COR-L47 (cell line): ENCODE measurements at places on chromosomes 1 and 21.

GRCh38 chr1:32754317-32755097, 51.9 kb upstream of the SYNC start:
- no peak for DNase-seq

DNA sequence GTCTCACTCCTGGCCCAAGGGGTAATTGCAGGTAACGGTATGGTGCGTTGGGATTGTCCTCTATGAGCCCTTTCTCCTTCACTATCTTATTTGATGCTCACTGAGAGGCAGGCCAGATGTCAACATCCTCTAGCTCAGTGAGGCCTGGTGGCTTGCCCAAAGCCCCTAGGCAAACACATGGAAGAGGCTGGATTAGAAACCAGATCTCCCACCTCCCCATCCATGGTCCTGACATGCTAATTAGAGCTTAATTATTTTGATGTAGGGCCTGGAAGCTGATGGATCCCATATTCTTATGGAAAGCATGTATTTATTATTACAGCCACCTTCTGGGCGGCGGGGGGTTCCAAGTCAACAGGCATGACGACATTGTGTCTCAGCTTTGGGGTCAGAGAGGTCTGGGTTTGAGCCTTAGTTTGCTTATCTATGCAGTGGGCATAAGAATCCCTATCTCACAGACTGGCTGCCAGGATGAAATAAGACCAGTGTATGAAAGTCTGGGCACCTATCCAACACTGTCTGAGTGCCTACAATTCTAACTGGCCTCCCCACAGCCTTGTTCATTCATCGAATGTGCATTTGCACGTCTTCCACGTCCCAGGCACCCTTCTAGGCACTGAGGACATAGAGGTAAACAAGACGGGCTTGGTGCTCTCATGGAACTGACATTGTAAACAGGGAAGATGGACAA, 6.2 kb downstream of the SMPDL3B start:
- no peak for DNase-seq

DNA sequence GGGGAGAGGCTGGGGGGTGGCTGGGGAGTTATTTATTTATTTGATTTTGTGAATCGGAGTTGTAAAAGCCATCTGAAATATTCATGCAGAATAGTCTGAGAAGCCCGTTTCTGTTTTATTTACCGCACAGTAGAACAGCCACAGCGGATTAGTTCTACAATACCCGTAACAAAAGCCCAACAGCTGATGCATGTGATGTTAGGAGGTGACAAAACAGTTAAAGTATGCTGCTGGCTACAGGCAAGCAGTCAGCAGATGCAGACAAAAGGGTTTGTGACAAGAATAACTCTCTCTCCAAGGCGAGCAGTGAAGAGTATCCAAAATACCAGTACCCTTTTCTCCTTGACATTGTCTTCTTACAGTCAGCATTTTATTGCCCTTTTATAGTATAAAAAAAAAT, 42.0 kb downstream of the PROX1 start:
- no peak for DNase-seq

GRCh38 chr1:186014370-186015037, 280.3 kb downstream of the HMCN1 start:
- DNase-seq: no peak

- no peak for DNase-seq
Observed at GRCh38 chr1:21662426-21663247, 6.5 kb downstream of the RAP1GAP start.

DNA sequence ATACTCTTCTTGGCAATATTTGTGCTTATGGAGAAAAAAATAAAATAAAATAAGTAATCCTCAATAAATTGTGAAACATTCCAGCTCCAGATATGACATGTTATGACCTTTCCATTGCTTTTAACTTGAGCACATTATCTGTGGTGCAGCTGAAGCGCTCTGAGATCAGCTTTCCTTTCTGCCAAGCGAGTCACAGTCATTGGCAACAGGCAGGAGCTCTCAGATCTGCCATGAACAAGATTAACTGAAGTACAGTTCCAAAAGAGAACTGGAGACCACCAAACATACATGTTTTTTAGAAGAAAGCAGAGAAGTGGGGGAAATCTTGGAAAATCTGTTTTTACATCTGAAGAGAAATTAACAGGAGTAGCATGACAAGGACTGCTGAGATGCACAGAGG, 89.2 kb upstream of the DSCAM start:
- no peak for DNase-seq
